ENCODE measurements at places on chromosomes 4 and X.

- DNase-seq: no peak
Observed at GRCh38 chr4:53168228-53168627, 197.6 kb downstream of the SCFD2 start.

DNA sequence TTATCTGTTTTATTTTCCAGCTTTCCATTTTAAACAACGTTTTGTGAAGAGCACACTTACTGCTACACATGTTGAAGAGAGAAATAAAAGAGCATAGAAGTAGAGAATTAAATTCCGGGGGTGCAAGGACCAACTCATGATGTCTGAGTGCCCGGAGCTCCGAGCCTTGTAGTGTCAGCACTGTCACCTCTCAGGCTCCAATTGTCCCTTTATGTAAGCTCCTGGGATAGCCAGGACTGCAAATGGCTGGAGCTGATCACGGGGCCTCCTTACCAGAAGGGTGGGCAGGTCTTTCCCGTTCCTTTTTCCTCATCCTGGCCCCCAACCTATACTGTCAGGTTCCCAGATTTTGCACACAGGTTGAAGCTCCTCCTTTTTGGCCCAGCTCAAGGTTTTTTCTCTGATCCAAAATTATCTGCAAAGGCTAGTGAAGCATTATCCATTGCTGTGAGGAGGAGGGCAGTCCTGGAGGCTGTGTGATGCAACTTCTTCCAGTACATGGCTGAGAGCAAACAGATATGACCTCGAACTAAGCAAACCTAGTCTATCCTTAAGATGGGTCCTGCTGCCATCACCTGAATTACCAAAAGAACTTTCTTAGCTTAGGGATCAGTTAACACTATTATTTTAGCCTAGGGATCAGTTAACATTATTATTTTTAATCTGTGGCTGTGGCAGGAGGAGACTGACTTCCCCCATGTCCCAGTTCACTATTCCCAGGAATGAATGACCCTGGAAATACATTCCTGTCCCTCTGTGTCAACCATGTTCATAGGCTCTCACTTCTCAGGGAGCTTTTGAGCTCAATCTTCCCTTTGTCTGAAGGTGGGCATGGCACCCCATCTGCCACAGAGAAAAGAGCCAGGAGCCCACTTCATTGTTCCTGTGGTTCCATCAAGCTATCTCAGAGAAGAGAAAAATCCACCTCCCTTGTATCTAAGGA, at the start of gene FGG:
FGG (minus strand) TSS at position 185 of the 943 bp plus-strand sequence; CDS start at position 138, 47 bp downstream.
- DNase-seq: no peak

- no peak for DNase-seq
Observed at GRCh38 chr4:135739354-135739753, 1537.8 kb upstream of the PABPC4L start.

GRCh38 chr4:183635741-183636140, 23.2 kb downstream of the RWDD4 start:
- no peak for DNase-seq

DNA sequence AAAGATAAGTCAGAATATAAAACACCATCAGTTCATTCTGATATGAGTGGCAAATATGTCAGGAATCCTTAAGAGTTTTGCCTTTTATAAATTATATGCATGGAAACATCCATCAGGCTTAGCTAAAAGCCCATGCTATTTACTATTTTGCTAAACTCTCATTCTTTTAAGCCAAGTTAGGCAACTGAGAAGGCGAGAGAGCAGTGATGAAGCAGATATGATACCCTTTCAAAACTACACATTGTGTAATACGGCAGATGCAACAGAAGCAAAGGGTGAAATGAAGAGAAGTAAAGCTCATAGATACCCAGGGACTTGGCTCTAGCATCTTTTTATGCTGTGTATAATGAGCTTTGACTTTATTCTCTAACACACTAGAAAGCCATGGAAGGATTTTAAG, 95.8 kb downstream of the SLIT2 start:
- DNase-seq: no peak

DNA sequence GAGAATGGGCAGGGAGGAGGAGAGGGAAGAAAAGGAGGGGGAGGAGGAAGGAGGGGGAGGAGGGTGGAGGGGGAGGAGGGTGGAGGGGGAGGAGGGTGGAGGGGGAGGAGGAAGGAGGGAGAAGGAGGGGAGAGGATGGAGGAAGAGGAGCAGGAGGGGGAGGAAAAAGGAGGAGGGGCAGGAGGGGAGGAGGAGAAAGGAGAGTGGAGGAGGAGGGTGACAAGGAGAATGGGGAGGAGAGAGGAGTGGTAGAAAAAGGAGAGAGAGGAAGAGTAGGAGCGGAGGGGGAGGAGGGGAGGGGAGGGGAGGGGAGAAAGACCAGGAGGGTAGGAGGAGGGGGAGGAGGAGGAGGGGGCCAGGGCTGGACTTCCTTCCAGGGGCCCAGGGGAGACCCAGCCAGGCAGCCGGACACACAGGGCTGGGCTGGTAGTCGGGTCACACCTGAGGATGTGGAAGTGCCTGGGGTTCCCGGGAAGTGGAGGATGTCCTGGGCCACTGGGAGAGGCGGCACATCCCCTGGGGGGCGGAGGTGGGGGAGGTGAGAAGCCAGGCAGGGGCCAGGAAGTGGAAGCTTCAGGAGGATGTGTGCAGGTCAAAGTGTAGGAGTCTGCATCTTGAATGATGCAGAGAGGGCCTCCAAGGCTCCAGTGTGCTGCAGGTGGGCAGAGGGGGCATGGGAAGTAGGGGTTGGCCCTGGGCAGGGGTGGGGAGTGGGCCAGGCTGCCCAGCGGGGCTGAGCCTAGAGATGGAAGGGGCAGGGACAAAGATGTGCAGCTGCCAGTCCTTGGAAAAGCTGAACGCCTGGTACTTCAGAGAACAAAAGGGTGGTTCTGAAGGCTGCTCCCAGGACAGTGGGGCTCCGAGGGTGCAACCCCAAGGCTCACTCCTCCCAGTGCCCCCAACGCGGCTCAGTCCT, 18.8 kb downstream of the IL3RA start:
- no peak for DNase-seq

- DNase-seq: no peak
Observed at GRCh38 chrX:72624194-72624593, 51.6 kb upstream of the HDAC8 start.

DNA sequence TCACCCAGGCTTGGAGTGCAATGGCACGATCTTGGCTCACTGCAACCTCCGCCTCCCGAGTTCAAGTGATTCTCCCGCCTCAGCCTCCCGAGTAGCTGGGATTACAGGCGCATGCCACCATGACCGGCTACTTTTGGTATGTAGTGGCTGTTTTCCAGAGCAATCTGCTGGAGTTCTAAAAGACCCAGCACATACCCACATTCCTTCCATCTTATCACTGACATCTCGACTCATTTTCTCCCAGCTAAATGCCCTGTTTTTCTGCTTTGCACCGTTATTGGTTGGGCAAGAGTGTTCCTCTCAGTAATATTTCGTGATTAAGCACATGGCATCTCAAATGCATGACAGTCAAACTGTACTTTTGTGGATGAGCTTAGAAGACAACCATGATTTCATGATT, 53.7 kb downstream of the PRKX start:
- DNase-seq: no peak

GRCh38 chr4:24805067-24805466, 9.7 kb downstream of the SOD3 start:
- no peak for DNase-seq

DNA sequence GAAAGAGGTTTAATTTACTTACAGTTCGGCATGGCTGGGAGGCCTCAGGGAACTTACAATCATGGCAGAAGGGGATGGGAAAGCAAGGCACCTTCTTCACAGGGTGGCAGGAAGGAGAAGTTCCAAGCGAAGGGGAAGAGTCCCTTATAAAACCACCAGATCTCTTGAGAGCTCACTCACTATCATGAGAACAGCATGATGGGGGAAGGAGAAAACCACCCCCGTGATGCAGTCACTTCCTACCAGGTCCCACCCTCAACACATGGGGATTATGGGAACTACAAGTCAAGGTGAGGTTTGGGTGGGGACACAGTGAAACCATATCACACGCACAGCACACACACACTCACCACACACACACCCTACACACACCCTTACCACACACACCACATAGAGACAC, 104.3 kb downstream of the DCTD start:
- DNase-seq: no peak

- DNase-seq: no peak
Observed at GRCh38 chrX:151402719-151403390, 5.8 kb downstream of the VMA21 start.
